Natural killer cell (primary cell): ENCODE measurements at places on chromosomes 13 and 19. TPM values are rescaled to one million over a fixed set of nuclear protein-coding genes. Genes with fewer than 3 reads are reported as not detected.

Gene LIM2
- 10.3 TPM for total RNA-seq

Gene UBE2L5
- not detected for total RNA-seq

Gene ZNF69
- 6.5 TPM for total RNA-seq

Gene LRRC4B
- total RNA-seq = not detected

Gene ZNF296
- total RNA-seq = 5.1 TPM

Gene F7
- 0.25 TPM for total RNA-seq

Gene MYADM
- total RNA-seq = 219 TPM

Gene LILRA2
- total RNA-seq = 5.6 TPM

Gene LRG1
- total RNA-seq = 1.8 TPM

Gene KCTD4
- total RNA-seq = not detected

Gene ANKRD10
- 173 TPM for total RNA-seq

Gene EDNRB
- total RNA-seq = not detected

Gene KLK15
- not detected for total RNA-seq

Gene TSSK6
- 2.5 TPM for total RNA-seq

Gene DOHH
- 4.5 TPM for total RNA-seq

Gene MCF2L
- total RNA-seq = 3.0 TPM

Gene OR7C2
- not detected for total RNA-seq

Gene PALM
- total RNA-seq = 0.59 TPM

Gene PCID2
- total RNA-seq = 68.9 TPM

Gene SNRPD2
- 241 TPM for total RNA-seq

Gene ZNF416
- total RNA-seq = 5.3 TPM

Gene GGACT
- 15.1 TPM for total RNA-seq

Gene IZUMO2
- not detected for total RNA-seq

Gene NKG7
- total RNA-seq = 3,151 TPM

Gene LSR
- total RNA-seq = 6.9 TPM

Gene ZNF583
- 2.7 TPM for total RNA-seq

Gene ZNF560
- total RNA-seq = not detected

Gene ZNF132
- 1.6 TPM for total RNA-seq

Gene IQCN
- total RNA-seq = 13.7 TPM

Gene SPRED3
- total RNA-seq = 1.1 TPM

Gene CYP4F12
- total RNA-seq = not detected

Gene CYP2A7
- not detected for total RNA-seq

Gene HOMER3
- not detected for total RNA-seq

Gene POSTN
- not detected for total RNA-seq

Gene SULT2A1
- total RNA-seq = not detected

Gene KLK4
- total RNA-seq = not detected

Gene LRP3
- total RNA-seq = 0.33 TPM

Gene CCDC61
- 10.6 TPM for total RNA-seq

Gene SWSAP1
- total RNA-seq = 2.1 TPM

Gene FAAP24
- total RNA-seq = 2.3 TPM

Gene TMEM150B
- total RNA-seq = 2.1 TPM

Gene KIR3DL1
- total RNA-seq = 41.2 TPM

Gene ZNF497
- total RNA-seq = 0.60 TPM

Gene CABP5
- 0.38 TPM for total RNA-seq

Gene CGB2
- not detected for total RNA-seq
